Activated CD4-positive, alpha-beta T cell treated with anti-CD3 and anti-CD28 coated beads, Interleukin-2, amount 50 U/mL, for 16 hours (primary cell): ENCODE measurements at places on chromosomes 5 and 9.
A peak's percentile ranks its signal among the peaks of the same experiment; 100 is the strongest.

DNA sequence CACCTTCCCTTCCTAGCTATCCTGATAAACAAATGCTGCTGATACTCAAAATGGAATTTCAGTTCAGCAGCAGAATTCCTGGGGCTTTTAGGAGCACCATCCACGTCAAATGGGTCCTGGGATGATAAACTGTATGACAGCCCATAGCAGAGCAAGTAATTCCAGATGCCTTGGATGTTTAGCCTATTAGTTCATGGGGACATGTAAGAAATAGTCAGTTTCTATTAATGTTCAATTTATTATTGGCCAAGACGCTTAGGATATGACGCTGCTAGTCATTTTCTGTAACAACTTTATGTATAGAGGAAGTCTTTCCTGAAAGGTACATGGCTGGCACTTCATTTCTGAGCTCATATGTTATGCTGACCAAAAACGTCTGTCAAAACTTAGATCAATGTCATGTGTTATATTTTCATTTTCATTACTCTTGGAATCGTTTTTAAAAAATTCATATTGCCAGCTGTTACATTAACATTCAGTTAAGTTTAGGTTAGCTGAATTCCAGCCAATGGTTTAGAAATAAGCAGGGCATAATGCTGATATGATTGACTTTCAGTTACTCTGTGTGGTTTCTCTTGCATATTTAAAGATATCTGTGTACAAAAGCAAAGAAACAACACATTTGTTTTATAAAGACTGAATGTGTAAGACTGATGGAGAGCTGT is 243.8 kb downstream of the CSNK1G3 start:
- no peak for DNase-seq

- no peak for DNase-seq
Observed at GRCh38 chr5:175254155-175254554, 189.8 kb downstream of the DRD1 start.

- DNase-seq = no peak
Observed at GRCh38 chr9:21660976-21661375, 141.5 kb upstream of the MTAP start.

GRCh38 chr5:37841203-37841602 is 1.4 kb upstream of the GDNF start:
- no peak for DNase-seq

- no peak for DNase-seq
Observed at GRCh38 chr5:127256886-127257597, 33.6 kb upstream of the MEGF10 start.

DNA sequence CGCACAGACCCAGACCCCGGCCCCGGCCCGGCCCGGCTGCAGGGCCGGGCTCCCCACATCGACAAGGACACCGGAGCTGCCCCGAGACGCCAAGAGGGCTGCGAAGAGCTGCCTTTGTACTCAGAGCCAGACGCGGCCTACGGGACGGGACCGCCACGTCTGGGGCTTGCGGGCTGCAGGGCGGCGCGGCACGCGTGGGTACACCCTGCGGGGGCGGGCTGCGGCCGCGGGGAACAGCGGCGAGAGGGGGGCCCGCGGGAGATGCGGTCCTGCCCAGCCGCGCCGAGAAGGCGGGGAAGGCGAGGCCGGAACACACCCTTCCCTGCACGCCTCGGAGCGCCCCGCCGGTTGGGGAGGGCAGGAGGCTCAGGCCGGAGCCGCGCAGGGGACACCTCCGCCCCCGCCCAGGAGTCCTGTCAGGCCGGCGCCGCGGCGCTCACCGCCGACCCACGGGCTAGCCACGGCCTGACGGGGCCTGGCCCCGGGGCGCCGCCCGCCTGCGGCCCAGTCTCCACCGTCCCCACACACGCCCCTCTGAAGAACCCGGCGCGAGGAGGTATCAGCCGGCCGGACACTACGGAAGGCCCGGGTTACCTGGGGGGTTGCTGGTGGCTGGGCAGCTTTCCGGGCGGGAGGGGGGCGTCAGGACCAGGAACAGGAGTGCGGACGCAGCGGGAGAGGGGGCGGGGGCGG is 478 bp downstream of the RAB14 start:
- DNase-seq = peak; percentile 19

GRCh38 chr5:59656351-59657254 is 236.9 kb downstream of the PDE4D start:
- DNase-seq = peak; percentile 16

DNA sequence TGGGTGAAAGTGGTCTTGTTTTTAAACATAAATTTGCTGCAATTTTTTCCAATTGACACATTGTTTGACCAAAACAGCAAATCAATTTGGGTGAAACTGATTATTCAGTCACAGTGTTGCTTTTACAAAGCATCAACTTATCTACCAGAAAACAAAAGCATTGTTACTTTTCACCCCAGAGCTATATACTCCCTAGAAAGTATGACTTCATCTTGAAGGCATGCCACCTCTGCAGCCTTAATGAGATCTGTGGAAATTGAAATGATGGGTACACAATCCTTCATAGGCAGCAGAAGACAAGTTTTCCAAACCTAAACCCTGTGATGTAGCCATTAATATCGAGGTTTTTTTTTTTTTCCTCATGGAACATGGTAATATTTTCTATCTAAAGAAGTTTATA is 615.9 kb downstream of the CHSY3 start:
- no peak for DNase-seq

DNA sequence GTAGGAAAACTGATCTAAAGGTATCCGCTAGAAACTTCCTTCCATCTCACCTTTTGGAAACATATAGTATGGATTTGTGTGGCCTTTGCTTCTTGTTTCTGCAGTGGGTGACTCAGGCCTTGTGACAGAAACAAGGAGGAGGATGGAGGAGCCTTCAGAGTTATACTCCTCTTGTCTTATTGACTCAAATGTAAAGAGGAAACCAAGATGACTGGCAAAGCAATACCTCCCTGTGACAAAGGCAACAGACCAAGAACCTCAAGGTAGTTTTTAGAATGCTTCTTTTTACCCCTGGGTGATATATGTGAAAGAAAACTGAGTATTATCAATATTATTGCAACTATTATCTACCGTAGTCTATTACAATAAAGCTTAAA is 123.3 kb upstream of the SLIT3 start:
- DNase-seq = no peak

GRCh38 chr5:33631786-33632185 is 191.0 kb downstream of the TARS1 start:
- no peak for DNase-seq

- DNase-seq = no peak
Observed at GRCh38 chr9:75169623-75170022, 81.3 kb downstream of the OSTF1 start.

- no peak for DNase-seq
Observed at GRCh38 chr5:13749766-13750165, 194.7 kb downstream of the DNAH5 start.

- DNase-seq = no peak
Observed at GRCh38 chr9:4548811-4549725, 58.8 kb downstream of the SLC1A1 start.

DNA sequence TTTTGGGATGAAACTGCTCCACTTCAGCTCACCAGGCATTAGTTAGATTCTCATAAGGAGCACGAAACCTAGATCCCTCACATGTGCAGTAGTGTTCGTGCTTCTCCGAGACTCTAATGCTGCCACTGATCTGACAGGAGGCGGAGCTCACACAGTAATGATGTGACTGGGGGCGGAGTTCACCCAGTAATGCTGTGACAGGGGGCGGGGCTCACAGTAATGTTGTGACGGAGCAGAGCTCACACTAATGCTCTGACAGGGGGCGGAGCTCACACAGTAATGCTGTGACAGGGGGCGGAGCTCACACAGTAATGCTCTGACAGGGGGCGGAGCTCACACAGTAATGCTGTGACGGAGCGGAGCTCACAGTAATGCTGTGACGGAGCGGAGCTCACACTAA is 27.1 kb upstream of the LRRC14B start:
- DNase-seq = no peak

GRCh38 chr9:83639266-83639665 is 16.3 kb downstream of the IDNK start:
- no peak for DNase-seq

GRCh38 chr5:138649775-138650174 is 74.6 kb upstream of the HSPA9 start:
- DNase-seq = no peak

- no peak for DNase-seq
Observed at GRCh38 chr5:174317256-174317894, 271.9 kb downstream of the NSG2 start.

DNA sequence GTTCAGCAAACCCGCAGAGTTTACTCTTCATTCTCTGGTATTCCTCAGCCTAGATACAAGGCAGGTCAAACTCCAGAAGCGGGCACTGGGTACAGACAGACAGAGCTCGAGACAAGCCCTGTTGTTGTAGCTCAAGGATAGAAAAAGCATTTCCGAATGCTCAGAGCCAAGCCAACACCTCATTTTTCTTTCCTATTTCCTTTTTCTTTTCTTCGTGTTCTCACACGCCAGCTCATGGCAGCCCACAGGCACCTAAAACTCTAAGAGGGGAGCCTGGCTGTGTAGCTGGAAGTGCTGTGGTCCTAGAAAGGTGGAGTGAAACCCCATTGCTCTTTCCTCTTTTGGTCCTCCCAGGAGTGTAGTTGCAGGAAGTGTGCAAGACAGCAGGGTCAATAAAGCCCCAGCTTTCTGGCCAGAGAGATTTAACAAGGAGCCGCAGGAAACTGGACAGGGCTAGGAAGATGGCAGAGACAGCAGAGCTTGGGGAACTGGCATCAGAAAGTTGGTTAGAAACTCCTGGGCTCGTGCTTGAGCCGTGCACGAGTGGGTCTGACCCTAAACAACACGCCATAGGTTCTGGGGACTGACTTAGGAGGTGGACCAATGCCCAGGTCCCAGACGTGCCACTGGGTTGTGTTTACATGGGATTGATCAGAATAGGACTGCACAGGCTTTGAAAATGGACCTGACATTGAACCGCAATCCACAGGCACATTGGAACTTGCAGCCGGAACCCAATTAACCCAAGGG is 41.6 kb downstream of the ADAMTS2 start:
- DNase-seq = no peak

GRCh38 chr9:128242828-128243214 is 33.0 kb downstream of the GOLGA2 start:
- no peak for DNase-seq

GRCh38 chr9:9920425-9921060 is 692.3 kb downstream of the PTPRD start:
- DNase-seq = no peak

- DNase-seq = no peak
Observed at GRCh38 chr9:129436751-129437625, 183.9 kb downstream of the C9orf50 start.

DNA sequence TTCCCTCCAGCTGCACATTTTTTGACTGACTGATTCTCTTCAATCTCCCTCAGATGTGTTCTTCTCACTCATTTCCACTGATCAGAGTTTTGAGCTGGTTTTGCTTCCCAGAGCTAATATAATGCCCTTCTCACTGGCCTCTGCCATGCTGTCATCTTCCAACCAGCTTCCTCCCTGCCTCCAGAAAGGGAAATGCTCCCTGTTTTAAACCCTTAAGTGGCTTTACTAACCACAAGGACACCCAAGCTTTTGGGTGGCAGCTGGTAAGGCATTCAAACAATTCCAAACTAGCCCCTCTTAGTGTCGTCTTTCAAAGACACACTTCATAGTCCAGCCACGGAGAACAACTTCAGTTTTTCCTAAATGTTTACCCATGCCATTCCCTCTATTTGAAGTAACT is 172.5 kb downstream of the CRB2 start:
- DNase-seq = no peak

GRCh38 chr9:32701321-32702022 is 66.0 kb upstream of the TAF1L start:
- no peak for DNase-seq

GRCh38 chr5:33662722-33663427 is 222.1 kb downstream of the TARS1 start:
- no peak for DNase-seq

GRCh38 chr5:180289433-180289832 is 2.5 kb downstream of the MAPK9 start:
- DNase-seq = no peak

- DNase-seq = no peak
Observed at GRCh38 chr9:96818533-96818932, 35.8 kb downstream of the ZNF782 start.

DNA sequence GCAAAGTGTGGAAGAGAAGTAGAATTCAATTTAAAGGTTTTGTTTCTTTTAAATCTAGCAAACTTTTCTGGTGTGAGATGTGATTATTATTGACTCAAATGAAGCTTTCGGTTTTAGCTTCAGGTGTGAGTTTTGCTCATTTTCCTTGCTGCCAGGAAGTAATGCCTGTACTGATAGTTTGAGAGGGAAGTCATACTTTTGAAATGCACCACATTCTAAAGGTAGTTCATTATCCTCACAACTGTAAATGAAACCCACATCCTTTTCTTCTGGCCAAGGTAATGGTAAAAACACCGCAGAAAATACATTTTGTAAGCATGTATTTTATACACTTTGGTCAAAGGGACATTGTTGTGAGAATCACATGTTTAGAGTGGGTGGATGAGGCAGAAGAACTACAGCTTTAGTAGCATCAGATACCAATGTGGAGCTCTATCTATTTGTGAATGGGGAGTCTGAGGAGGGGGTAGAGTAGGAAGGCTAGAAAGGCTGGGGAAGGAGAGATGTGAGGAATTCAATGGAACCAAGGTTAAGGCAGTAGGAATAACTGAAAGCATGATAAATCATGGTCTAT is 167.0 kb upstream of the CDKN2B start:
- peak; percentile 68 for DNase-seq

- no peak for DNase-seq
Observed at GRCh38 chr9:23842565-23843129, 16.6 kb upstream of the ELAVL2 start.

- no peak for DNase-seq
Observed at GRCh38 chr5:132840896-132841295, 10.4 kb upstream of the SHROOM1 start.

GRCh38 chr5:163772241-163772640 is 266.8 kb downstream of the MAT2B start:
- DNase-seq = no peak

DNA sequence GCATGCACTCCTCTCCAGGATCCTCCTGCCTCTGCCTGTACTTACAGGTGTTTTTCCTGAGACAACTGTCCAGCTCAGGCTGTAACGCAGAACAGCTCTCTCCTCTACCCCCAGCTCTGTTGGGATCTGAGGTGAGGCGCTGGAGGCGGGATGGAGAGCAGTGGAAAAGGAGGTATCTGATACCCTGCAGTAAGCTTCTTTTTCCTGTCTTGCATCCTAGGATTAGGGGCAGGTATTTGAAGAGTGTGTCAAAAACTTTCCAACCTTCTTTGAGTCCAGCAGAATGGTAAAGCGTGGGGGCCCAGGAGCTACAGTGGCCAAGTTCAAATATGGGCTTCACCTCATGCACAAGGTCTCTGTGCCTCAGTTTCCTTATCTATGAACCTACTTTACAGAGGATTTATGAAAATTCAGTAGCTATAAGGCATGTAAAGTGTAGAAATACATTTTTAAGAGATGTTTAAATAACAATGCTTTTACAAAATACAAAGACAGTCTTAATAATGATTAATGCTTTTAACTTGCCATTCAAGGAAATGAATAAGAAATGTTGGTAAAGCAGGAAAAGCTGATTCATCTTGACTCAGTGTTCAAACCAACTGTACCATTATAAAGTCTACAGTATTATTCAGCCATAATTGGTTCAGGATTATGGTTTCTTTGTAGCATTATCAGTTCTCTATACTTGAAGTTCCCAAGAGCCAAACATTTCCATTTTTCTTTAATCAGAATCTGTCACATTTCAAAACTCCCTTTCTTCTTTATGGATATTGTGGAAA is 26.1 kb downstream of the MAP1B start:
- DNase-seq = no peak
